ENCODE measurements at places on chromosomes 11 and 22. TPM values are rescaled to one million over a fixed set of nuclear protein-coding genes. Genes with fewer than 3 reads are reported as not detected.

TUB gene
- polyA plus RNA-seq: 0.05 TPM

HORMAD2 gene
- polyA plus RNA-seq: not detected

ZNF214 gene
- polyA plus RNA-seq: not detected

POLD3 gene
- 17.4 TPM for polyA plus RNA-seq

SYT12 gene
- not detected for polyA plus RNA-seq

FAM227A gene
- polyA plus RNA-seq: not detected

BATF2 gene
- not detected for polyA plus RNA-seq

BTG4 gene
- not detected for polyA plus RNA-seq

C22orf42 gene
- not detected for polyA plus RNA-seq

POU2AF2 gene
- polyA plus RNA-seq: not detected

ZNF195 gene
- 21.7 TPM for polyA plus RNA-seq

INS gene
- polyA plus RNA-seq: not detected

CALCB gene
- polyA plus RNA-seq: 0.09 TPM

CFAP300 gene
- not detected for polyA plus RNA-seq

MUC2 gene
- polyA plus RNA-seq: not detected

PARVA gene
- not detected for polyA plus RNA-seq

SLN gene
- not detected for polyA plus RNA-seq

BAIAP2L2 gene
- polyA plus RNA-seq: not detected

GGTLC2 gene
- polyA plus RNA-seq: not detected

LGALS12 gene
- not detected for polyA plus RNA-seq

Measured in naive thymus-derived CD8-positive, alpha-beta T cell (primary cell).